ENCODE measurements at places on chromosomes 12 and 14. TPM values are rescaled to one million over a fixed set of nuclear protein-coding genes. Genes with fewer than 3 reads are reported as not detected.
A peak's percentile ranks its signal among the peaks of the same experiment; 100 is the strongest.

The INHBE gene
- total RNA-seq = 10.1 TPM

The CCDC184 gene
- 0.11 TPM for total RNA-seq

The OTX2 gene
- 193 TPM for total RNA-seq

The SYCP3 gene
- total RNA-seq = 0.31 TPM

The MMP17 gene
- total RNA-seq = 14.8 TPM

The TROAP gene
- 75.3 TPM for total RNA-seq

The ADAMTS20 gene
- total RNA-seq = 2.1 TPM

The EPYC gene
- total RNA-seq = not detected

The KCNH3 gene
- 0.26 TPM for total RNA-seq

GRCh38 chr12:89621521-89621920 is 87.1 kb downstream of the ATP2B1 start:
- H3K4me1 ChIP-seq = no peaks in the 10 kb centered on the region
- no peak overlapping the region for H3K4me3 ChIP-seq
- DNase-seq = no peak
- no peaks in the 10 kb centered on the region for H3K36me3 ChIP-seq
- no peak overlapping the region for H3K27ac ChIP-seq

DNA sequence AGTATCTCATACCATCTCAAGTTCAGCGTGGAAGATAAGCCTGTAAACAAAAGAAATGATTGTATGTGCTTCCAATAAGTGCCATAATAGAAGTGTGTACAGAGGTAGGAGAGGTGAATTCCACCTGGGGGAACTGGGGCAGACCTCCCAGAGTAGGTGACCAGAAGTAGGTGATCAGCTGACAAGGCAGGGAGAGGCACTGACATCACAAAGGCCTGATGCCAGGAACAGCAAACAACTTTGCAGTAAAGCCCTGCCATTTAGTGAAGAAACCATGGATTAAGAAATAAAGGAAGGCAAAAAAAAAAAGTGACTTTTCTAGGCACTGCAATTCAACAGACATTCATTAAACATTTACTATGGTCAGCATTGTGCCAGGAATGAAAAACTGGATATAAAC is 31.1 kb downstream of the NR1H4 start:
- H3K27me3 ChIP-seq = no peaks in the 10 kb centered on the region
- H3K36me3 ChIP-seq = no peaks in the 10 kb centered on the region
- no peak overlapping the region for H3K27ac ChIP-seq
- H3K4me1 ChIP-seq = no peaks in the 10 kb centered on the region
- no peak overlapping the region for H3K4me3 ChIP-seq

DNA sequence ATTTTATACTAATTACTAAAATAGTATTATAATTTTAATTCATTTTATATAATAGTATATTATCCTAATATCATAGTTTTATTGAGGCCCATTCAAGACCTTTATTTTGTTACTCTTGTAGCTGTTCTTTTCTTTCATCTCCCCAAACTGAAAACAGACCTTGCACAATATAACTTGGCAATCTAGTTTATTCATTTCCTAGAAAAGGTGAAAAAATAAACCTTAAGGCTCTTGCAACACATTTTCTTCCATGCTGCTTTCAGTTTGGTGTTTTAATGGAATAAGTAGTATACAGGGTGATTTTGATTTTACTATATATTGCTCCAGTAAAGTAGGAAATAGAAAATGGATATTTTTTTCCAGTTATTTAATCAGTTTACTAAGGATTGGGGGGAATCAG is 174.0 kb downstream of the SLC2A13 start:
- no peak overlapping the region for H3K4me3 ChIP-seq
- H3K36me3 ChIP-seq = no peaks in the 10 kb centered on the region
- no peak for DNase-seq
- no peaks in the 10 kb centered on the region for H3K4me1 ChIP-seq

- peaks cover 11% of the 10 kb centered on the region for H3K36me3 ChIP-seq
- H3K4me3 ChIP-seq = no peak overlapping the region
- no peaks in the 10 kb centered on the region for H3K4me1 ChIP-seq
- no peak overlapping the region for H3K27ac ChIP-seq
- H3K27me3 ChIP-seq = no peaks in the 10 kb centered on the region
These were observed 476.2 kb downstream of the DIO2 start for GRCh38 chr14:79735121-79735520.

DNA sequence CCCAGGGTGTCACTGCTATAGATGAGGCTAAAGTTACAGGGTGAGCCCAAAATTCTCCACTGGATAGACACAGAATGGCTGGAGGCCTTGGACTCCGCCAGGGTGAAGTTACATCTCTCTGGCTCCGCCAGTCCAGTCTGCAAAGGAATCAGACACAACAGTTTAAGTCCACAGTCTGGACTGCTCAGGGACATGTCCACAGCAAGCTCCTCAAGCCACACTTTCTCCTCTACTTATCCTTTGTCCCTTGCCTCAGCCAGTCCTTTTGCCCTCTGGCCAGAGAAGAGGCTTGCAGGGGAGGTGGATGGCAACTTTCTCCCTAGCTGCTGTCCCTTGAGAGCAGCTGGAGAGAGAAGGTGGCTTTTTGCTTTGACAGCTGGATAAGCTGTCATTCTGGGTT is 28.0 kb downstream of the PTPRB start:
- H3K36me3 ChIP-seq = no peaks in the 10 kb centered on the region
- 0 out of 2 replicates have a peak, but pooled peaks cover 2% of the 10 kb centered on the region for H3K4me1 ChIP-seq
- peak overlapping the region; percentile 78 for H3K4me3 ChIP-seq
- no peak for DNase-seq
- peaks cover 3% of the 10 kb centered on the region for H3K27me3 ChIP-seq

GRCh38 chr12:7327918-7328317 is 24.0 kb downstream of the ACSM4 start:
- peaks cover 24% of the 10 kb centered on the region for H3K36me3 ChIP-seq
- DNase-seq = no peak
- no peak overlapping the region for H3K27ac ChIP-seq
- H3K27me3 ChIP-seq = no peaks in the 10 kb centered on the region
- no peaks in the 10 kb centered on the region for H3K4me1 ChIP-seq

DNA sequence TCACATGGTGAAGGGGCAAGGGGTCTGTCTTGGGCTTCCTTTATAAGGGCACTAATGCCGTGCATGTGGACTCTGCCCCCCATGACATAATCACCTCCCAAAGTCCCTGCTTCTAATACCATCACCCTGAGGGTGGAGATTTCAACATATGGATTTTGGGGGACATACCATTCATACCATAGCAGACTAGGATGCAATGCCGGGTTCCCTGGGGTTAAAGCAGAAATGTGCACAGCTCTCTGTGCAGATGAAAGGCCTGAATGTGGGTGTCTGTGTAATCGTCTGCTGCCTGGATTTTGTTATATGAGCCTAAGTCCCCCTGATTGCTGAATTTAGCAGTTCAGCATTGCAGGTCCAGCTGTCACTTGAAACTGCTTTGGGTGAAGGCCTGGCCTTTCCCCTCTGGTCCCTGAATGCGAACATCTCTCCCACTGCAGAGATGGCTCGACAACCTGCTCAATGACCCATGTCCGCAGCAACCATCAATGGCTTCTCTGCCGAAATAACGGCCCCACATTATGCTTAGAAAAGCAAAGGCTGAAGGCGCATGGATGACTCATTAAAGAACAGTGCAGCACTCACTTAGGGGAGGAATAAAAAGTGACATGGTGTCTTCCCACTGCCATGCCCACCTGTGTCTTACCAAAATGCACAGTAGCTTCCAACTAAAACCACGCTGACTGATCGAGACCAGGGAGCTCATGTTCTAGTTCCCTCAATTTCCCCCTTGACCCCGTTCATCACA is 286.3 kb downstream of the DPF3 start:
- H3K4me1 ChIP-seq = no peaks in the 10 kb centered on the region
- H3K27me3 ChIP-seq = no peaks in the 10 kb centered on the region
- no peak overlapping the region for H3K27ac ChIP-seq
- H3K4me3 ChIP-seq = no peak overlapping the region
- DNase-seq = no peak

GRCh38 chr12:61111218-61111617 is 1149.0 kb upstream of the USP15 start:
- H3K4me3 ChIP-seq = no peak overlapping the region
- H3K36me3 ChIP-seq = no peaks in the 10 kb centered on the region
- H3K4me1 ChIP-seq = no peaks in the 10 kb centered on the region
- no peaks in the 10 kb centered on the region for H3K27me3 ChIP-seq
- no peak overlapping the region for H3K27ac ChIP-seq
- DNase-seq = no peak

- no peak overlapping the region for H3K27ac ChIP-seq
- DNase-seq = no peak
- no peaks in the 10 kb centered on the region for H3K27me3 ChIP-seq
- no peaks in the 10 kb centered on the region for H3K4me1 ChIP-seq
These were observed 93.2 kb downstream of the DACT1 start for GRCh38 chr14:58730792-58731464.

DNA sequence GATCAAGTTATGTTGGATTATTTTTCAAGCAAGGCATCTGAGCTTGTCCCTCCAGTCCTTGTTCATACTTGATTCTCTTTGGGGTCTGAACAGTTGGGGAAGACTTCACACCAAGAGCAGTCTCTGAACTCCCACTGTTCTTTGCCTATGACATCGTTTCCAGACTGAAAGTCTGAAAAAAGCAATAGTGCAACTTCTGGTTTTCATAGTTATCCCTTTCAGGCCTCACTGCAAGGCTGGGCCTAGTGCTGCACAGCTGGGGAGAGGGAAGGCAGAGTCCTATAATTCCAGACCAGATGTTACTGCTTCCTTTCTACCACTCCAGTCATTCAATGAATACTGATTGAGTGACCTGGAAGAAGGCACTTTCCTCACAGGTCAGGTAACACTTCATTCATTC is 187.1 kb upstream of the CCND2 start:
- no peaks in the 10 kb centered on the region for H3K36me3 ChIP-seq
- H3K4me1 ChIP-seq = no peaks in the 10 kb centered on the region
- no peak for DNase-seq
- H3K27me3 ChIP-seq = no peaks in the 10 kb centered on the region
- H3K4me3 ChIP-seq = no peak overlapping the region

GRCh38 chr14:38250331-38250730 is 5.6 kb downstream of the CLEC14A start:
- no peaks in the 10 kb centered on the region for H3K36me3 ChIP-seq
- no peak overlapping the region for H3K27ac ChIP-seq
- no peak overlapping the region for H3K4me3 ChIP-seq
- no peak for DNase-seq
- 0 out of 2 replicates have a peak, but pooled peaks cover 2% of the 10 kb centered on the region for H3K4me1 ChIP-seq

- H3K36me3 ChIP-seq = no peaks in the 10 kb centered on the region
- DNase-seq = peak; percentile 72
- no peaks in the 10 kb centered on the region for H3K27me3 ChIP-seq
These were observed 126.7 kb upstream of the HIF1A start for GRCh38 chr14:61568572-61569011.

- H3K36me3 ChIP-seq = no peaks in the 10 kb centered on the region
- H3K4me3 ChIP-seq = no peak overlapping the region
- H3K27ac ChIP-seq = no peak overlapping the region
- no peaks in the 10 kb centered on the region for H3K27me3 ChIP-seq
- H3K4me1 ChIP-seq = peaks cover 3% of the 10 kb centered on the region
- no peak for DNase-seq
These were observed 7.4 kb upstream of the CD9 start for GRCh38 chr12:6192604-6193380.

GRCh38 chr14:60648249-60648933 is 886 bp downstream of the SIX1 start:
- peak; percentile 36 for DNase-seq
- H3K27me3 ChIP-seq = peaks cover 75% of the 10 kb centered on the region
- no peaks in the 10 kb centered on the region for H3K4me1 ChIP-seq
- H3K4me3 ChIP-seq = peak overlapping the region; percentile 78

DNA sequence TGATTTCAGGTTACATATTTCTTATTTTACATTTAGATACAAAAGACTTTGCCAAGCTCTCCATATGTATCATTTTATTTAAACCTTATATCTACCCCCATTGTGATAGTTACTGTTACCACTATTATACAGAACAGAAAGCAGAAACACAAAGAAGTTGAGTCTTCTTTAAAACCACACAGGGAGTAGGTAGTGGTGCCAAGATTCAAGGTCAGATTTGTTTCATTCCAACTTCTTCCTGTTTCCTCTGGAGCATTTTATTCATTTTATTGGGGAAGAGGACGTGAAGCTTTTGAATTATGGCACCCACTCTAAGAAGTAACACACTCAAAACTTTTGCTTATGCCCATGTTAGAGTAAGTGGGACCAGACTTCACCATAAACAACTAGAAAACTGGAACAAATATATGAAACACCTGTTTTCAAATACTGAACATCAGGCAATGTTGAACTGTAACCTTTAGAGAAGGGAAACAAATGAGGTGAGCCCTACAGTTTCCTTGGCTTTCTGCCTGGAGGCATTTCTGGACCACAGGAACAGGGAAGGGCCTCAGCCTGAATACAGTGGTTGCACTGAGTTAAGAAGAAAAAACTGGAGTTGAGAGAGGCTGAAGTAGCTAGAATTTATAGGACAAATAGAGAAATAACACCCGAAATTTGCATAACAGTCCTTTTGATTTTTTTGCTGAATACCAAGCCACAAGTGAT is 160.4 kb upstream of the SSTR1 start:
- no peaks in the 10 kb centered on the region for H3K36me3 ChIP-seq
- no peak for DNase-seq
- H3K27ac ChIP-seq = no peak overlapping the region
- no peak overlapping the region for H3K4me3 ChIP-seq
- H3K4me1 ChIP-seq = peaks cover 1% of the 10 kb centered on the region

DNA sequence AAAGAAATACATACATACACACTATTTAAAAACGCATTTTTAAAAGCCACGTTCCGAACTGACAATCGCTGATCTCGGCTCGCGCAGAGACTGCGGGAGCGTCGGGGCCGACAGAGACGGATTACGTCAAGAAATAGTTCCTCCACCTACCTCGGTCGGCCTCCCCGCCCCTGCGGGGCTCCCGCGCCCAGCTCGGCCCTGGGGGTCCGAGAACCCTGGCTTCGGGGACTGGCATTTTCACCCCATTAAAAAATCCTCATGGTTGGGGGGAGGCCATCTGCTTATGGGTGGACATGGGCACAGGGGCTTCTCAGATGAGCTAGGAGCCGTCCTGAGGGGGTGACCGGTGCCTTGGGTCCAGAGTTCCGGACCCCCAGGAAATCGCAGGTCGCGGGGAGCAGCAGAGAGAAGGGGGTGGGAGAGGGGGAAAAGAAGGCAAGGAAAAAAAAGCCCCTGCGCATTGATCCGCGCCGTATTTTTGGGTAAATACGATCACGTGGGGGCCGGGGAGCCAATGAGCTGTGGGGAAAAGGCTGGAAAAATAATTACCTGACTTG is 324 bp upstream of the HOXC9 start:
- no peak for DNase-seq
- H3K4me1 ChIP-seq = no peaks in the 10 kb centered on the region
- H3K27ac ChIP-seq = no peak overlapping the region
- peaks cover 99% of the 10 kb centered on the region for H3K27me3 ChIP-seq

GRCh38 chr12:56160193-56160763 is 2.1 kb downstream of the MYL6 start:
- peaks cover 5% of the 10 kb centered on the region for H3K4me1 ChIP-seq
- H3K27ac ChIP-seq = no peak overlapping the region
- peaks cover 64% of the 10 kb centered on the region for H3K36me3 ChIP-seq
- no peaks in the 10 kb centered on the region for H3K27me3 ChIP-seq
- H3K4me3 ChIP-seq = peak overlapping the region; percentile 96
- DNase-seq = no peak

All from H9 (cell line).